ENCODE measurements at places on chromosomes 2 and 18.
A peak's percentile ranks its signal among the peaks of the same experiment; 100 is the strongest.

- no peak for DNase-seq
These were observed 465.5 kb downstream of the DCDC2C start for GRCh38 chr2:4168834-4169233.

DNA sequence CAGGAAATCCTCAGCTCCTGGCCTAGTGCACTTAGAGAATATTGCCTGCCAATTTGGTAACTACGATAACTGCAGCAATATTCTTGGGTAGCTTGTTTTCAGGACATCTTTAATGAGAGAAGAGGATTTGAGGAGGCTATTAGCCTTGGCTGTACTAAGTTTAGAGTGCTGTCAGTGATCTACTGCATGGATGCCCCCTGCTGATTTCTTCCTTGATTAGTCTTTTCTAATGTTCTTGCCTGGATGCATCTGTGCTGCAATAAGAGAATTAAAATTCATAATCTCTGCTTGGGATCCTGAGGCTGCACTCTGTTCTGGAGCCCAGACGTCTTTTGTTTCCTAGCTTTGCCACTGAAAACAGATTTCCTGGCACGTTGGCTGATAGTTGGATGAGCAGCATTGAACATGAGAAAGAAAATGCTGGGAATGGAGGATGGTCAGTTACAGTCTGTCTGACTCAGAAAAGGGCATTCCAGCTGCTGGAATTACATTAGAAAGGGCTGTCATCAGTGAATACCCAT is 115.4 kb downstream of the CCDC85A start:
- DNase-seq, result peak; percentile 62

- DNase-seq, result no peak
These were observed 3.7 kb downstream of the MYL12B start for GRCh38 chr18:3265564-3266033.

GRCh38 chr18:9971313-9971920 is 57.6 kb downstream of the VAPA start:
- peak; percentile 52 for DNase-seq

GRCh38 chr2:163593982-163594381 is 141.8 kb downstream of the FIGN start:
- no peak for DNase-seq

DNA sequence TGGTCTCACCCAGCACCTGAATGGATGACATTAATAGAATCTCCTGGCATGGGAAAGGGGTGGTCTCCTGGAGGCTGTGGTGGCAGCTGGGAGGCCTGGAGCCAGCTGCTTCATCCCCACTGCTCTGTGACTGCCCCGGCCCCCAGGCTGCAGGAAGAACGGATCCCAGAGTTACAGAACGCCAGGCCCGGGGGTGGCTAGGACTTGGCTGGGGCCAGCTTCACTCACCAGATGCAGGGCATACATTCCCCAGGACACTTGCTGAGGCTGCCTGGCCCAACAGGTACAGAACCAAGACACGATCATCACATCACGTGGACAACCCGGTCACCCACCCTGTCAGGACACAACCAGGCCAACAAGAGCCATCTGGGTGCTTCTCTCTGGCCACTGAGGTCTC is 178.6 kb upstream of the SALL3 start:
- DNase-seq, result no peak

DNA sequence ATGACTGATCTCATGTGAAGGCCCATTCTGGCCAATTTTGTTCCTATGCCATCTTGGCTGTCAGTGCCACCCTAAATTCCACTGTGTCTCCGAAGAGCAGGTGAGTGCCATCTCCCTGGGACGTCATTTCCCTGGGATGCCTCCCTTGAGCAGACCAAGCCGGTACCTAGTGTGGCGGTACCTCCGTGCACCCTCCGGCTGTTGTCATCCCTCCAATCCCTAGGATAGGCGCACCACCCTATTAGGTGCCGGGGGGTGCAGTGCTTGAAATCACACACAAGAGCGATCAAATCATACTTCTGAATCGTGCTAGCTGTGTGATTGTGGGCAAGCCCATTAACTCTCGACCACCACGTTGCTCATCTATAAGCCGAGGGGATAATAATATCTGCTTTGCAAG is 81.8 kb upstream of the GLI2 start:
- no peak for DNase-seq

GRCh38 chr2:231258701-231259100 is 60.3 kb downstream of the ARMC9 start:
- DNase-seq, result no peak

DNA sequence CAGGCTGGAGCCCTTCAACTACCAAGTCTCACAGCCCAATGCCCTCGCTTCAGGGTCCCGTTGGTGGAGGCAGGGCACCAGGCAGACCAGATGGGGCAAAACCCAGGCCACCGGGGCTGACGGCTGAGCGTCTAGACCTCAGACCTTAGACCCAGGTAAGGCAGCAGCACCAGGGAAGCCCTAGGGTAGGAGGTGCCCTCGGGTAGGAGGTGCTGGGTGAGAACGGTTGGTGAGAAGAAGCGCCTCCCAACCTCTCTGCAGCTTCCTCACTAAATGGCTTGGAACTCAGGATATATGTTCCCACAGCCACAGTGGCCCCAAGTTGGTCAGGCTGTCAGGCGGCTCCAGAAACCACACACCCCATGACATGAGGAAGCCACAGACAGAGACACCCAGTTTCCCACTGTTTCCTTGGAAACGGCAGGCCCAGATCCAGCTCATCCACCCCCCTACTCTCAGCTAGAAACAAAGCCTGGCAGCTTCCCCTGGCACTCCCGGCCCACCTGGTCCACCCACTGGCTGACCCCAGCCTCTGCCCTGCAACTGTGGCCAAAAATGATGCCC is 13.1 kb upstream of the MLPH start:
- no peak for DNase-seq

DNA sequence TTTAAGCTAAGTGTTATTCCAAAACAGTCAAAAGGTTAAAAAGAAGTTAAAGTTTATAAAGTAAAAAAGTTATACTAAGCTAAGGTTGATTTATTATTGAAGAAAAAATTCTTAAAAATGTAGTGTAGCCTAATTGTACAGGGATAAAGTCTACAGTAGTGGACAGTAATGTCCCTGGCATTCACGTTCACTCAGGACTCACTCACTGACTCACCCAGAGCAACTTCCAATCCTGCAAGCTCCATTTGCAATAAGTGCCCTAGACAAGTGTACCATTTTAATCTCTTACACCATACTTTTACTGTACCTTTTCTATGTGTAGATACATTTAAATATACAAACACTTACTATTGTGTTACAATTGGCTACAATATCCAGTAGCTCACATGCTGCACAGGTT is 86.1 kb downstream of the CACNB4 start:
- peak; percentile 4 for DNase-seq

DNA sequence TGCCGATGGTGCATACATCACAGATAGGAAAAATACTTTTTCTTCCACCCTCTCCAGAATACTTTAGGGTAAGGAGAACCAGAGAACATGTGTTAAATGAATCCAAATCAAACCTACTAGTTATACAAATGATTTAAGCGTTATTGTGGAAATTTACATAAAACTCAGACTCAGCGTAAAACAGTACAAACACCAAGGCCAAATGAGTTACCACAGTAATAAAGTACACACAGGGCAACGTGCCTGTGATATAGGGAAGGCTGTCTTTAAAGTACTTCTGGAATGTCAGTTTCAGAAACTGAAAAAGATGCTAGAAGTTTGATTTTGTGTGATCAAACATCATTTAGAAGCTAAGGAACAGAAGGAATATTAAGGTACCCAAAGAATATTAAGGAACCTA is 46.9 kb downstream of the PTPRM start:
- no peak for DNase-seq

DNA sequence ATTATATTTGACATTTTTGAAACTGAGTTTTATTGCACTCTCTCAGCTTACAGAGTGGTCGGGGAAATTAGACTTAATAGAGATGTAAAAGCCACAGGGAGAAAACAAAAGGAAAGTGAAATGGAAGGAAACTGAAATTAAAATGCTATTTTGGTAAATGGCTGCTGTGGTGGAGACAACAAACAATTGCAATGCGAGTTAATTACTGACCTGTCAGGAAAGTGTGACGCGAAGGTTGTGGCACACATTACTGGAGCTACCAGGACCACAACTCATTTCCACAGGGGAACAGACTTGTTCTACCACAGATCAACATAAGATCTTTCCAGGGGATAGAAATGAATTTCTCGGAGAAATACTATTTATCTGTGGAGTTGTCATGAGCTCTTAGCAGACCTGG is 19.5 kb downstream of the ARHGAP15 start:
- DNase-seq, result no peak

DNA sequence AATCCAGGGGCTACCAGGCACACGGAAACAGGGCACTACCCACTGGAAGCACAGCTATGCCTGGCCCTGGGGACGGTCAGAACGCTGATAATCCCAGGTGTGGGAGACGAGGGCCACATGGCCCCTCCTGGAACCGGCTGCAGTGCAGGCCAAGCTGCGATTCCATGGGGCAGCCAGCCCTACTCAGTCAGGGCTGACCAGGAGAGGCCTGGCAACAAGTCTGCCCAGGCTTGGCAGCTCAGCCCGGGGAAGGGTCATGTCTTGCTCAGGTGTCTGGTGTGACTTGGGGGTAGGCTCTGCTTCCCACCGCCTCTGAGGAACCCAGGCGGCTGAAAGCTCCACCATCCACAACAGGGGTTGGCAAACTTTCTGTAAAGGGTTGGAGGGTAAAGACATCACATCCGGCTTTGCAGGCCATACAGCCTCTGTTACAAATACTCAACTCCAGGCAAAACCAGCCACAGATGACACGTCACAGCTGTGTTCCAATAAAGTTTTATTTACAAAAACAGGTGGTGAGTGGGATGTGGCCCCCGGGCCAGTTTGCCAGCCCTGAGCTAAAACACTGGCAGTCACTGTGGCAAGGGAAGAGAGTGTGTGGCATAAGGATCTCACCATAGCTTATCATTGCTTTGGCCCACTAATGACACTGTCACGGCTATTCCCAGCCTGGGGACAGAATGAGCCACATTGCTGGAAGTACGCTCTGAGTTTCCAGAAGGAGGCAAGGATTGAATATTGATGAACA is 85.2 kb downstream of the NDUFA10 start:
- no peak for DNase-seq

- peak; percentile 28 for DNase-seq
These were observed 47.3 kb downstream of the MEX3C start for GRCh38 chr18:51150113-51150700.

DNA sequence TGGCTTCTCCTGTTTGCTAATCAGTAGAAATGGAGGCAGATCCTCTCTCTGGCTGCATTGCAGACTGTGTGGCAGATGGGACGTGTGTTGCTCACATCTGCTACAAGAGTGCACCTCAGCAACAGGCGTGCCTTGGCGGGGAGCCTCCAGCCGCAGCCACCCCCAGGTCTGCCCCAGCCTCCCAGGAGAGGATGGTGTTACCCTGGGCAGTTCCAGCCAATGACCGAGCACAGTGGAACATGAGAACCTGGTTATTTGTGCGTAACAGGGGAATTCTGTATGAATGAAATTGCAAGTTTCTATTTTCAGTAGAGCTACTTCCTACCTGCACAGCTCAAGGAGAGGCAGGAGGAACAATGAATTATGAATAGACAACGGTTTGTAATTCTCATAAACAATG is 130.6 kb upstream of the CBLN2 start:
- DNase-seq, result no peak

- no peak for DNase-seq
These were observed 68.9 kb downstream of the HPCAL1 start for GRCh38 chr2:10371441-10372196.

DNA sequence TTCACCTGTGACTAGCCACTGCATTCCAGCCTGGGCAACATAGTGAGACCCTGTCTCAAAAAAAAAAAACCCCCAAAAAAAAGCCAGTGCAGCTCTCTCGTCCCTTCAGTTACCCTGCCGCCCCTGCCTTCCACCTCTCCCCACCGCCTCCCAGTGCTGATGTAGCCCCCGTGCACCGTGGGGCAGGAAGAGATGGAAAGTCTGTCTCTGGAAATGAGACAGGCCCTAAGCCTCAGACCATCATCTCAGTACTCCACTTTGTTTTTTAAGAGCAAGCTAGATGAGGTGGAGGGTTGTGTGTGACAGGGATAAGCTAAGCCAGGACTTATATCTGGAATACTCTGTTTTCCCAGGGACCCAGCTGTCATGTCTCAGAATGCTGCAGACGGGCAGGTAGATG is 32.0 kb downstream of the MERTK start:
- DNase-seq, result no peak

GRCh38 chr2:182132605-182133004 is 147.0 kb downstream of the PPP1R1C start:
- DNase-seq, result no peak

DNA sequence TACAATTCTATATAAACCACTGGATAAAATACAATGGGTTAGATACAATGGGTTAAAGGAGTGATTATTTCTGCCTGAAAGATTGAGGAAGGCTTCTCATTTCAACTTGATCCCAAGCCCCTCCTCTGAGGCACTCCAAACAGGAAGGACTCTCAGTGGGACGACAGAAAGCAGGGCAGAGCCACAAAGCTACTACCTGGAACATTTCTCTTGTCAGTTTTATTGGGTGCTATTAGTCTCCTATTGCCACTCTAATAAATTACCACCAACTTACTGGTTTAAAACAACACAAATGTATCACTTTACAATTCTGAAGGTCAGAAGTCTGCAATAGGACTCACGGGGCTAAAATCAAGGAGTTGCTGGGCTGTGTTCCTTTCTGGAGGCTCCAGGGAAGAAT is 146.7 kb downstream of the MREG start:
- no peak for DNase-seq

- no peak for DNase-seq
These were observed 102.4 kb downstream of the ACKR3 start for GRCh38 chr2:236671896-236672562.

GRCh38 chr2:16621316-16621715 is 44.3 kb downstream of the CYRIA start:
- DNase-seq, result no peak

DNA sequence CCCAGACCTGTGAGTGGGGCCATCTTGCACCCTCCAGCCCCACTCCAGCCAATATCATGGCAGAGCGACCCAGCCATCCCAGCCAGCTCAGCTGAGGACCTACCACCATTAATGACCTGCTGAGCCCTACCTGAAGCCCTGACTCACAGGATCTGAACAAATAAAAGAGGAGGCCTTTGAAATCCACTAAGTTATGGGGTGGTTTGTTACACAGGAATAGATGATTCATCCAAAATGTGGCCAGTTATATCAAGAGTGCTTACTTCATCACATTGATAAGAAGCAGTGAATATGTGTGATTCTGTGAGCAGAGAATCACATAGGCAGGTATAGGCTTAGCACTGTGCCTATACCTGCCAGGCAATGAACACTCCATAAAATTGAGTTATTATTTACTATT is 34.7 kb upstream of the FAM124B start:
- DNase-seq, result no peak

DNA sequence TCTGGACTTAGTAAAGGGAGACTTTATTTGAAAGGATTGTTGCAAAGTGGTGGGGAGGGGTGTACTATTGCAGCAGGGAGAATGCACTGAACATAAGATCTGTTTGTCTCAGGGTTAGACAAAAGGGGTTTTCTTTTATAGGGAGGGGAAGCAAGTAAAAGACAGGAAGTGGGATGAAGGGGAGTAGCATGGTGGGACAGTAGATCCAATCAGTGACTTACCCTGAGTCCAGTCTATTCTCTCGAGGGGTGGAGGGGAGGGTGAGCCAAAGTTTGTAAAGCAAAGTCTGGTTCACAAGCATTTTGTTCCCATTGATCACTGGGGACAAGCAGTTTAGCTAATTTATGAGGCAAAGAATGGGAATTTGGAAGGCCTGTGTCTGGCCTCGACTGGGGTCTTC is 35.0 kb upstream of the CYP27C1 start:
- DNase-seq, result no peak
